ENCODE measurements at places on chromosomes 7 and 10.

DNA sequence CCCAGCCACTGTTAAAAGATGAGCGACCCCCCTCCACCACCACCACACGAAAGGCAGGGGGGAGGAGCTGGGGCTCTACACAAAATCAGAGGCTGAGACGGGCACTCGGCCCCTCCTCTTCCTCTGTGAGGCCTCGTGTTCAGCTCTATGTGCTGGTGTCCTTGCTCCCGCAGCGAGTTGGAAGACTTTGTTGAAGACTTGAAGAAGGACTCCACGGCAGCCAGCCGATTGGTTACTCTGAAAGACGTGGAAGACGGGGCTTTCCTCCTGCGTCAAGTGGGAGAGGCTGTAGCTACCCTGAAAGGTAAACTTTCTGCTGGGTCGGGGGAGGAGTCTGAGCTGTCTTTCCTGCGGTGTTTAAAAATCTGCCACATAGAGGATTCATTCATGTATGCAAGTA is 203.7 kb downstream of the ARHGAP21 start:
- no peak for DNase-seq

- DNase-seq = no peak
Observed at GRCh38 chr7:5274441-5274840, 8.3 kb upstream of the SLC29A4 start.

DNA sequence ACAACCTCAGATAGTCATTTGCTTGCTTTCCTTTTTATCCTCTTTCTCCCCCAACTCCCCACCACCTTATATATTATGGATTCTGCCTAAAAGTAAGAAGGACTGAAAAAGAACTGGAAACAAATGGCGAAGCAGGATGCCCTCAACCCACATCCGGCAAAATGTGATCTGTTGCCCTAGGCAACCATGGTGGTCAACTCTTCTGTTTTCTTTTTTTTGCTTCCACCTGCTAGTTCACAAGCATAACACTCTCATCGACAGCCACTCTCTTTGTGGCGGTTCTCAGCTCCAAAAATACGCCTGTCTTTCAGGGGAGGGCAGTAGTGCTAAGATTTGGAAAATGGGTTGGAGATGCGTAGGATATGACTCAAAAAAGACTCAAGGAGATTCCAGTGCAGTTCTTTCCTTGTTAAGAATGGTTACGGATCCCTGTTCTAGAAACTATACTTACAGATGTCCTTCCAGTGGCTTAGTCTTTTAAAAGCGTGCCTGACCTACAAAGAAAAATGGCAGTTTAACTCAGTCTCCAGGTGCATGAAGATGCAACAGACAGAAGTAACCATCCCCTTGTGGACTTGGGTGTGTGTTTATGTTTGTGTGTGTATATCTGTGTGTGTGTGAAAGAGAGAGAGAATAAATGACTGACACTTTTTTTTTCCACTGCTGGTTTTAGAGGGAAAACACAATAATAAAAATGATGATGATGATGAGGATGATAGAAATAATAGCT is 10.7 kb downstream of the APBB1IP start:
- DNase-seq = no peak

DNA sequence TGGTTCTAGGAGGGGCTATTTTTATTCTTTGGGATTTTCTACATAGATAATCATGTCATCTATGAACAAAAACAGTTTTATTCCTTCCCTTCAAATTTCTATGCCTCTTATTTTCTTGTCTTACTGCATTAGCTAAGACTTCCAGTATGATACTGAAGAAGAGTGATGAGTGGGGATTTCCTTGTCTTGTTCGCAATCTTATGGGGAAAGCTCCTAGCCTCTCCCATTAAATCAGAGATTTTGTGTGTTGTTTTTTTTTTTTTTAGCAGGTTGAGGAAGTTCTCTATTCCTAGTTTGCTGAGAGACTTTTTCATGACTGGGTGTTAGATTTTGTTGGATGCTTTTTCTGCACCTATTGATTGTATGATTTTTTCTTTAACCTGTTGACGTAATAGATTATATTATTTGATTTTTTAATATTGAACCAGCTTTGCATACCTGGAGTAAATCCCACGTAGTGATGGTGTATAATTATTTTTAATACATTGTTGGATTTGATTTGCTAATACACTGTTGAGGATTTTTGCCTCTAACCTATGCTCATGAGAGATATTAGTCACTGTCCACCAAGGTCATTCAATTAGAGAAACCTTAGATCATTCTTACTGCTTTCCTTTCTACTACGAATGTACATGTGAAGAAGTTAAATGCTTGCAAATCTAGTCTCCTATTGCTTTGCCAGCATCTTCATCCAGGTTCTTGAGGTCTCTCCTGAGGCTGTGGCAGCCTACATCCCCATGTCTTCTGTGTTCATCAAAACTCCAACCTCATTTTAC is 6.5 kb downstream of the ATP5F1C start:
- no peak for DNase-seq

GRCh38 chr7:1953199-1954190 is 279.2 kb downstream of the MAD1L1 start:
- no peak for DNase-seq

GRCh38 chr7:127934711-127935110 is 96.5 kb downstream of the LRRC4 start:
- no peak for DNase-seq

DNA sequence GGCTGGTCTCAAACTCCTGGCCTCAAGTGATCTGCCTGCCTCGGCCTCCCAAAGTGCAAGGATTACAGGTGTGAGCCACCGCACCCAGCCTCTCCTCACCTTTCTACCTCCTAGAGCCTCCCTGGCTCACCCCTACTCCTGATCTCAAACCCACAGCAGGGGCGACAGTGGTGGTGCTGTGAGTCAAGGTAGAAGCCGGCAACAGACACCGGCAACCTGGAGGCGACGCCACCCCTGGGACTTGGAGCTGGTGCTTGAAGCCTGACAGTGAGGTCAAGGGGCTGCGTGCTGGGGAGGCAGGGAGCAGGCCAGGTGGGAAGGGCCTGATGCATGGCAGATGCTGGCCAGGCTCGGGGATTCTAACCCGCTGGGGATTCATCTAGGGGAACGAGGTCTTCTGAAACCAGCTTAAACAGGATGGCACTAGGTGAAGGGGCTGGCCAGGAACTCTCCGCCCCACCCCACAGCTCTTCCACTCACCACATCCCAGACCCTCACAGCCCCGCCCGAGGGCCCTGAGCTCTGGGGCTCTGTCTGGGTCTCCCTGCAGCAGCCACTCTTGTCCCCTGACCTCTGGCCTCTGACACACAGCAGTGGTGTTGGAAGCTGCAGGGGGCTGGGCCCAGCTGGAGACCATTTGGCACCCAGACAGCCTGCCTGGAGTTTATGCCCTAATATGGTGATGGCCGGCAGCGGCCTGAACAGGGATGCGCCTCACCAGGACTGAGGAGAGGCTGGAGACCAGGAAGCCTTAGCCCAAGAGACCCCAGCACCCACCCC is 16.4 kb downstream of the KCNH2 start:
- no peak for DNase-seq

GRCh38 chr7:90210475-90210874 is 1.1 kb upstream of the STEAP2 start:
- DNase-seq = no peak

DNA sequence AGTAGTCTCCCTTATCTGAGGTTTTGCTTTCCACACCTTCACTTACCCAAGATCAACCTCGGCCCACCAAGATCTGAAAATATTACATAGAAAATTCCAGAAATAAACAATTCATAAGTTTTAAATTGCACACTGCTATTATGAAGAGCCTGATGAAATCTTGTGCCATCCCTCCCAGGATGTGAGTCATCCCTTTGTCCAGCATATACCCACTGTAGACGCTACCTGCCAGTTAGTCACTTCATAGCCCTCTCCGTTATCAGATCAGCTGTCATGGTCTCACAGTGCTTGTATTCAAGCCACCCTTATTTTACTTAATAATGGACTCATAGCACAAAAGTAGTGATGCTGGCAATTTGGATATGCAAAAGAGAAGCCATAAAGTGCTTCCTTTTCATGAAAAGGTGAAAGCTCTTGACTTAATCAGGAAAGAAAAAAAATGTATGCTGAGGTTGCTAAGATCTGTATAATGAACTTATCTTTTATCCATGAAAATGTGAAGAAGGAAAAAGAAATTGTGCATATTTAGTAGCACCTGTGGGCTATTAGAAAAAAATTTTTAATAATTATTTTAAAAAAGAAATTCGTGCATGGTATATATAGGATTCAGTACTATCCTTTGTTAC is 9.8 kb upstream of the MRPS16 start:
- no peak for DNase-seq

- no peak for DNase-seq
Observed at GRCh38 chr10:116030576-116030975, 242.4 kb downstream of the GFRA1 start.

DNA sequence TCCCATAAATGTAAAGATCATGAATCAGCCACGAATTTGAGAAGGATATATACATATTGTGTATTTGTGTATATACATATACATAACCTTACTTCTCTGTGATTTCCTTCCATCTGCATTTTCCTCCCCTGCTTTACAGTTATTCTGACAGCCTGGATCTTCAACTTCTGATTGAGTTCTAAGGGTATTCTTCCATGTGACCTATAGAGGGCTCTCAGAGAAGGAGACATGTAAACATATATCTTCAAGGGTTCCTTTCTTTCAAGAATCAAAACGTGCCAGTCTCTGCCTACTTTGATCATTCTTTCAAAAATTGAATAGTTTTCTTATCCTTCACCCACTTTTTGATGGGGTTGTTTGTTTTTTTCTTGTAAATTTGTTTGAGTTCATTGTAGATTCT is 453.7 kb upstream of the POT1 start:
- DNase-seq = no peak
